ENCODE measurements at places on chromosomes 12 and 14.

DNA sequence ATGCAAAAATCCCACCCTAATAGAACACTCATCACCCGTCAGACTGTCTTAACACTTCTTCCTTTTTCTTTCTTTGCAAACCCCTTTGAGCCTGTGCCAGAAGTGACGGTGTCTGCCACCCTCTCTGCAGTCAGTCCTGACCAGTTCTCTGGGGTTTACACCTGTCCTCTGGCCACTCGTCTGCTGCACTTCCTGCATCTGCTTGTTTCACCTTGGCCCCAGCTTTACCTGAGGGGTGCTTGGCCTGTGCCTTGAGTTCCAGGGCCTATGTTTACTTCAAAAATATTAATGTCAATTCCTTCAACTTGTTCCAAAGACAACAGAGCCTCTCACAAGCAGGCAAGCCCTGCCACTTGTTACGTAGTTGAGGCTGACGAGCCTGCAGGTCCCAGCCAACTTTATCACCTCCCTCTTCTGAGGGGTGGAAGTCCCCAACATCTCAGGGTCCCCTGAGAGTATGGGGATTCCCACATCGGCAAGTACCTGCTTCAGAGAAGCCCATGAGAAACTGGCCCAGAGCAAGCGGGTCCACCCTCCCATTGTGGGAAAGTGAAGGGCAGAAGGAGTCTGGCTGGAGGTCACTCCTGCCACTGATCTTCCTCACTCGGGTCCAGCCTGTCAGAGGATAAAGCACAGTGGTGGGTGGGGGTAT lies 205.4 kb downstream of the DAD1 start:
- DNase-seq, result no peak

DNA sequence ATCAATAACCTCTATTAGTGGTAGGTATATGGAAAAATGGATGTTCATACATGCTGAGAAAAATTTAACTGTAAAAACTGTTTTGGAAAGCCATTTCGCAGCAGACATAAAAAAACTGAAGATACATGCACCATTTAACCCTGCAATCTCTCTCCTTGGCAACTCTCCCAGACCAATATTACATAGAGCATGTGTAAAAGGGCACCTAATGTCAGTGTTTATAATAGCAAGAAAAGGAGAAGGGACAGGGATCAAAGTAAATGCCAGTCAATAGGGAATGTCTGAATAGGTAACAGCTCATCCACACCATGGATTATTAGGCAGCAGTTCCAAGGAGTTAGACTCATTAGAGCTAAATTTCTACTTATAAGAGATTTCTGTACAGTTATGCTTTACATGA lies 77.2 kb downstream of the BTG1 start:
- DNase-seq, result no peak

DNA sequence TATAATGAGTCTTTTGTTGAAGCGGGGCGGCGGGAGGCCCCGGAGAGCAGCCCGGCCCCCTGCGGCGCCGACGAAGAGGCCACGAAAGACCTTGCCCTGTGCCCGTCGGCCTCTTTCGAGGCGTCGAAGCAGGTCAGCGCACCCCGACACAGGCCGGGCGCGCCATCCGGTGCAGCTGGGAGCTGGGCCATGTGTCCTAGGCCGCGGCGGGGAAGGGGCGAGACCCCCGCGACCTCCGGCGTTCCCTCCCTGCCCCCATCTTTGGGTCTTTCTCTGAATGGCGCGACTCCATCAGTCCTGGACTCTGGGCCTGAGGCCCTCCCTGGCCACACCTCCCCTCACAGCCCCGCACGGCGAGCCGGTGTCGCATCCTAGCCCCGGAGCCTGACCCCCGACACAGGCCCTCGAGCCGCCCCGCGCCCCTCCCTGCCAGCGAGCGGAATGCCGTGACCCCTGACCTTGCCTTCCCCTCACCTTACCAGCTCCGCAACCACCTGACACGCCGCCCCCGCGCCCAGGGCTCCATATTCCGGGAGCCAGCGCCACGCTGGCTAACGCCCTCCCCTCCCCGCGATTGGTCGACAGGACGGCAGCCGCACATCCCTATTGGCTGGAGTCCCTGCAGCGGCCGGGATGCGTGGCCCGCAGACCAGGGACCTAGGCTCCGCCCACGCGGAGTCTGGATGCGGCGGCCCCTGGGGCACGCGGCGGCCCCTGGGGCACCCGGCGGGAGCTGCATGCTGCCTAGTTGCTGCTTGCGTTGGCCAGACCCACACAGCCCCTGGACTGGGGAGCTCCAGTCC lies at the start of gene SLC11A2:
SLC11A2 (minus strand) TSS at position 549 of the 803 bp plus-strand sequence. CDS start 15,656 bp downstream, outside the sequence.
- DNase-seq, result peak; percentile 96

DNA sequence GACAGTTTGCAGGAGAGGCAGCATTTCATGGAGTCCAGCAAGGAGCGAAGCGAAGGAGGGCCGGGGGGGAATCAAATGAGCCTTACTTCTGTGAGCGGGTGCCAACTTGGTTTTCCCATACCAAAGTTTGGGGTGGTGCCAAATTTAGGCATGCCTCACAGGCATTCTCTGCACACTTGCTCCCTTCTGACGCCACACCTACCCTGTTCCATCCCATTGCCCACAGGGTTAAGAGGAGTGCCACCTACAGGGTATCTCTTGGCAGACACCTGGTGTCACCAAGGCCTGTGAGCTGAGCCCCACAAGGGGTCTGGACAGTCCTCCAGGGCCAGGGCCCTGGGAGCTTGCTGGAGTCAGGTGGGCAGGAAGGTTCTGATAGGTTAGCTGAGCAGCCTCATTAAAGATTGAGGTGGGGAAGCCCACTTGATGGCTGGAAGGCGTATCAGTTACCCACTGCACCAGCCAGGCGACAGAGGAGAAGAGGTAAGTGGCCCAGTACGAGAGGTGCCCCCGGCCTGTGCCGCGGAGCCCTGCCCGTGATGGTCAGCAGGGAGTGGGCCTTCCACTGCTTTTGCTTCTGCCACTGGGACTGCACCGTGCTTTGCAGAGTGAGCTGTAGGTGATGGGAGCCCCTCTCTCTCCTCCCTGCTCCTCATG lies 45.2 kb downstream of the DEGS2 start:
- no peak for DNase-seq

GRCh38 chr12:21324551-21324950 lies 10.2 kb downstream of the SLCO1A2 start:
- DNase-seq, result no peak

DNA sequence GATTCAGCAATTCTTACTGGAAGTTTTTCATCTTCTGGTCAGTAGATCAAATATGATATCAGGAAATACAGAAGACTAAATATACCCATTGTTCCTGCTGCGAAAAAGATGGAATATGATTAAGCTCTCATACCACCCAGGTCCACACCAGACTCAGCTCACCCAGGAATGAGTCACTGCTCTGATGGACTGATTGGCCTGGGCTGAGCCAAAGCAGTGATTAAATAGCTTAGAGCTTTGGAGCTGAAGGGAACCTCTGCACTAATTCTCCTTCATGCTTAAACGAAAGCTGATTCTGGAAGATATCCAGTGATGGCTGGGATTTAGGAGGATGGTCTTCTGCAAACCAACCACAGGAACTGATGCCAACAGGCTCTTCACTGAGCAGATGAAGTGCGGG lies 62.0 kb upstream of the SYT1 start:
- no peak for DNase-seq

DNA sequence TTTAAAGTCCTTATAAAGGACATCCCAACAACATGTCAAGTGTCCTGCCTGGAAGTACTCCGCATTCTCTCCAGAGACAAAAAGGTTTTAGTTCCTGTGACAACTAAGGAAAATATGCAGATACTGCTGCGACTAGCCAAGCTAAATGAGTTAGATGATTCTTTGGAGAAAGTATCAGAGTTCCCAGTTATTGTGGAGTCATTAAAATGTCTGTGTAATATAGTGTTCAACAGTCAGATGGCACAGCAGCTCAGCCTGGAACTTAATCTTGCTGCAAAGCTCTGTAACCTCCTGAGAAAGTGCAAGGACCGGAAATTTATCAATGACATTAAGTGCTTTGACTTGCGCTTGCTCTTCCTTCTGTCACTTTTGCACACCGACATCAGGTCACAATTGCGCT lies 40.2 kb downstream of the RIC8B start:
- no peak for DNase-seq

DNA sequence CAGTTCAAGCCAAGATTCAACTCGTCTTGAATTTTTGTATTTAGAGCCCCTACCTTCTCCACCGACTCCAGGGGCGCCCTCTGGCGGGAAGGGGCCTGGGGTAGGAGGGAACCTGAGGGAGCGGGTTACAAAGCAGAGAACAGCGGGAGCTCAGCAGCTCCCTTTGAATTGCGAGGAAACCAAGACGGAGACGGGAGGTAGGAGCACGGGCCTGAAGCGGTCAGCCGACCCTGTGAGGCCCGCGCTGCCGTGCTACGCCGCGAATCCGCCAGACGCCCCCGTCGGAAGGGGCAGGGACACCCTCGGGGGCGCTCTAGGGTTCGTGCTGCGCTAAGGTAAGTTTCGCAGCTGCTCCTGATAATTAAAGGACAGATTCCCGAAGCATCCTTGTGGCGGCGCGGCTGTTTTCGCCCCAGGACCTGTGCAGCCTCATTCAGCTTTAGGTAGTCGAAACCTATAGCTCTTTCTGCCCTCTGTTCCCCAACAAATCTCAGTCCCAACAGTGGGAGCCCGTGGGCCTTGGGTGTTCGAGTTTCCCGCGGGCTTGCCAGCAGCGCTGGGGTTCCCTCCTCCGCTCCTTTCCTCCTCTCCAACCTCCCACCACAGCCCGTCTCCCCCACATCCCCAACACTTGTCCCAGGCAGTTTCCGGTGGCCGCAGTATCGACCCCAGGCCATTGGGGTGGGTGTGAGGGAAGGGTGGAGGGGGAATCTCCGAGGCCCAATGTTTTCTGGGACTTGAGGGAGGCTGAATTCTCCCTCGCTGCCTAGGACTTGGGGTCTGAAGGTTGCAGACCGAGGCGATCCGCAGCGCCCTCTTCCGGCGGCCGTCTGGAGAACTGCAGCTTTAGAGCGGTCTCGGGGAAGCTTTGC lies 5.1 kb upstream of the NKX2-1 start:
- no peak for DNase-seq

GRCh38 chr14:42929806-42930480 lies 1323.3 kb downstream of the LRFN5 start:
- no peak for DNase-seq

DNA sequence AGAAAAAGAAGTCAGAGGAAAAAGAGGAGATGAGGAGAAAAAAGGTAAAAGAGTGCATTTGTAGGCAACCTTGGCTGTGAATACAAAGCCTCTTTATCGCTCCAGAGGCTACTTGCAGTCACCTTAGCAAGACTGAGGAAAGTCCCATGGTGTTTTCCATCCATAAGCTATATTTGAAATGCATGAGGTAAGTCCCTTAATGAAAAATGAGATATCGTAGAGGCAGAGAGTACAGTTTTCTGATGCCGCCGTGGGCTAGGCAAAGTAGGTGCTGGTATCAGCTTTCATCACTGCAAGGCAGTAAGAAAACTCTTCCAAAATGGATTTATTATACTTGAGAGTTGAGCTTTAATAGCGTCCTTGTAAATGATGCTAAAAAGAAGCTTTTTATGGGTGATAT lies 186.8 kb downstream of the ASCL1 start:
- DNase-seq, result no peak

GRCh38 chr12:125100551-125101434 lies 35.6 kb downstream of the AACS start:
- DNase-seq, result no peak

- DNase-seq, result no peak
Observed at GRCh38 chr12:40769846-40770245, 77.6 kb downstream of the CNTN1 start.

DNA sequence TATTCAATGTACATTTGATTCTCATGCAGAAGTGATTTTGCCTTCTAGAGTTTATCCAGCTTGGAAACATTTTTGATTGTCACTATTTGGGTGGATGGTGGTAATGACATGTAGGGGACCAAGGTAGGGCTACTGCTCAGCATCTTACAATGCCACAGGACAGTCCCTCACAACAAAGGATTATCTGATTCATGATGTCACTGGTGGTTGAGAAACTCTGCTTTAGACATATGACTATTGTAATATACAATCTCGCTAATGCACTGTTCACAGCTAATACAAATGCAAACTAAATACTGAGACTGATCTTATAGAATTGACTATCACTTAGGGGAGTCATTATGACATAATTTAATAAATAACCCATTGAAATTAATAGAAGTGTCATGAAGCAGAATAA lies 60.4 kb upstream of the BTG1 start:
- DNase-seq, result no peak

GRCh38 chr12:92719674-92720073 lies 16.9 kb downstream of the PLEKHG7 start:
- DNase-seq, result no peak

- DNase-seq, result no peak
Observed at GRCh38 chr14:95662376-95663186, 23.6 kb upstream of the TCL1B start.

DNA sequence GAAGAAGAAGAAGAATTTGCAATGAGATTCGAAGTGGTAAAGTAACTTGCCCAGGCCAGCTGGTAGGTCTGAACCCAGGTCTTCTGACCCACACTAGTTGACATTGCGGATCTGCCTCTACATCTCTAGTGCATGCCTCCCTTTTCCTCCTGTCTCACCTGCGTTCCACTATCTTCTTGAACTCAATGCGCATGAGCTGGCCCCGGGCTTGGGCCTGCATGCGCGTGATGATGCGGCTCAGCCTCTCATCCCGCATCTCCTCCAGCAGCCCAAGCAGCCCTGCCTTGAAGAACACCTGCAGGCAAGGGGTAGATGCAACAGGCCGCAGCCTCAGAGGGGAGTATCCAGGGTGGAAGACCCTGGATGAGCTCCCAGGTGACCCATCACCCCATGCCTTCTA lies 11.9 kb downstream of the MYH6 start:
- no peak for DNase-seq

DNA sequence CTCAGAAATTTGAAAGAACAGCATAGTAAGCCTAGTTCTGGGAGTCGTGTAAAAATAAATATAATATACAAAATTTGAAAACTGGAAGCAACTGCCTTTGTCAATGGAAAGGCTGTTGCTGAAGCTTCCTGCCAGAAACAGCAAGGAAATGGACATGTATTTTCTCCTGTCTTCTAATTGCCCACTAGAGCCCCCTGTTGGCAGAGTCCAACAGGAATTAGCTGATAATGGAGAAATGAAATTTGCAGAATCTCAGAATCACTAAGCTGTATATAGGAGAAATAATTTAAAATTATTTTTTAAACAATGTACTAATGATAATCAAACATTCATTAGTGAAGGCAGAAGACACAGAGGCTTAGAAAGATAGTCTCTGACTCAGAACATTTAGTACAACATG lies 414.8 kb downstream of the SLC6A15 start:
- no peak for DNase-seq

- no peak for DNase-seq
Observed at GRCh38 chr14:58501214-58501816, 73.8 kb downstream of the KIAA0586 start.

Data from tibial artery (tissue), 4 donors.